ENCODE measurements at places on chromosomes 1 and 21.
A peak's percentile ranks its signal among the peaks of the same experiment; 100 is the strongest.

GRCh38 chr1:230282157-230282556, 144.0 kb downstream of the PGBD5 start:
- DNase-seq = peak; percentile 47
- no peaks in the 10 kb centered on the region for H3K27me3 ChIP-seq
- peaks cover 28% of the 10 kb centered on the region for H3K36me3 ChIP-seq
- H3K27ac ChIP-seq = no peak overlapping the region
- H3K4me3 ChIP-seq = no peak overlapping the region

DNA sequence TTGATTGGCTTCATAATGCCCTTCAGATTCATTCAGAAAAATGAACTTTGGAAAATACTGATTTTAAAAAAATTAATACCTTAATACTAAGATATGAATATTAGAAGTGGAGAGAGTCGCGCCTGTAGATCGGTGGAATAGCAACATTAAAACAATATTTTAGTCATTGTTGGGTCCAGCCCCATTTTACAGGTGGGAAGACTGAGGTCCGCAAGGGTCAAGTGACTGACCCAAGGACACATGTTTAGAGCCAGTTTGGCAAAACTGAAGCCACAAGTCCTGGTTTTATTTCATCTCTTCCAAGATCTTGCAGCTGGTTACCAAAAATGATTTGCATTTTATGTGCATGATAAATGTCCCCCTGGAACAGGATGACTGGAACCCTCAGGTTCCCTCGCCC, 113.6 kb upstream of the TMEM51 start:
- no peaks in the 10 kb centered on the region for H3K27me3 ChIP-seq
- no peak overlapping the region for H3K4me3 ChIP-seq
- no peak for DNase-seq
- H3K36me3 ChIP-seq = no peaks in the 10 kb centered on the region
- H3K27ac ChIP-seq = no peak overlapping the region

- DNase-seq = no peak
- no peaks in the 10 kb centered on the region for H3K4me1 ChIP-seq
- no peaks in the 10 kb centered on the region for H3K36me3 ChIP-seq
- H3K27ac ChIP-seq = no peak overlapping the region
- no peak overlapping the region for H3K4me3 ChIP-seq
- H3K27me3 ChIP-seq = no peaks in the 10 kb centered on the region
Measured at GRCh38 chr21:14613486-14614224, 67.5 kb upstream of the SAMSN1 start.

GRCh38 chr1:8284127-8284526, 33.8 kb upstream of the SLC45A1 start:
- H3K27me3 ChIP-seq = no peaks in the 10 kb centered on the region
- H3K4me1 ChIP-seq = no peaks in the 10 kb centered on the region
- no peak overlapping the region for H3K4me3 ChIP-seq
- no peaks in the 10 kb centered on the region for H3K36me3 ChIP-seq
- H3K27ac ChIP-seq = no peak overlapping the region

- no peaks in the 10 kb centered on the region for H3K27me3 ChIP-seq
- no peaks in the 10 kb centered on the region for H3K4me1 ChIP-seq
- no peak for DNase-seq
- H3K27ac ChIP-seq = no peak overlapping the region
- H3K4me3 ChIP-seq = no peak overlapping the region
Measured at GRCh38 chr1:207983044-207983635, 72.2 kb upstream of the CD34 start.

DNA sequence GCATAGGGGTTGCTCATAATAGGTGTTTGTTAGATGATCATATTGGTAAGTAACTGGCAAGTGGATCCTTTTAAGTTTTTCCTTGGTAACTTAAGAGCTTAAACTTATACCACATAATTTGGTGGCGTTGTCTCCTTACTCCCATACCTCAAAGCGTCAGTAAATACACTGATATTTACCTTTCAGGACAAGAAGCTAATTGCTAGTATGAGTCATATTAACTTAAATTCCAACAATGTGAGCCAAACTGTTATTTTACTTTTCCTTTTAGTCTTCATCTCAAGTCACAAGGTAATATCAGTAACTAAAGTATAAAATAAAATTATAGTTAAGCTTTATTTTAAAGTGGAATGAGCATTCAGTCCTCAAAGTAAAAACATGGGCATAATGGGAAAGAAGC, 9.0 kb upstream of the SH3GLB1 start:
- H3K27me3 ChIP-seq = no peaks in the 10 kb centered on the region
- no peaks in the 10 kb centered on the region for H3K4me1 ChIP-seq
- H3K4me3 ChIP-seq = no peak overlapping the region
- DNase-seq = no peak
- H3K27ac ChIP-seq = no peak overlapping the region
- H3K36me3 ChIP-seq = no peaks in the 10 kb centered on the region

DNA sequence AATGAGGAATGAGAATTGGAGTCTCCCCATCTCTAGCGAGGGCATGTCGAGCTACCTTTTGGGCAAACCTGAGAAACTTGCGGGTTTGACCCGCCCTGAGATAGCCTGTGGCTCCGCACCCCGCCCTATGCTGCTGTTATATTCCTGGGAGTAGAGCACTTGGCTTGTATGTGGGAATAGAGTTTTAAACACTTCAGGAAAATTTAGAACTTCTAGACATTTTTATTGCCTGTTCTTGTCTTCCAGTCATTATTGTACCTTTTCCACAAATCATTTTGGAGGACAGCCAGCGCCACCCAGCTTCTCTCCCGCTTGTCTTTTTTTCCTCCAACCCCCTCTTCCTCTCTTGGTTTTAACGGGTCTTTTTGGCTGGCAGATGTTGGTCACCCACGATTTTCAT, 738 bp downstream of the GNPAT start:
- no peaks in the 10 kb centered on the region for H3K27me3 ChIP-seq
- peak overlapping the region; percentile 85 for H3K4me3 ChIP-seq

GRCh38 chr1:18104546-18105100, 3.0 kb upstream of the IGSF21 start:
- H3K27me3 ChIP-seq = no peaks in the 10 kb centered on the region
- no peak overlapping the region for H3K27ac ChIP-seq
- DNase-seq = no peak

GRCh38 chr1:207868251-207868773, 42.6 kb downstream of the CD34 start:
- peak overlapping the region; percentile 86 for H3K4me3 ChIP-seq
- peaks cover 16% of the 10 kb centered on the region for H3K4me1 ChIP-seq
- DNase-seq = peak; percentile 76
- H3K27ac ChIP-seq = peak overlapping the region; percentile 88

DNA sequence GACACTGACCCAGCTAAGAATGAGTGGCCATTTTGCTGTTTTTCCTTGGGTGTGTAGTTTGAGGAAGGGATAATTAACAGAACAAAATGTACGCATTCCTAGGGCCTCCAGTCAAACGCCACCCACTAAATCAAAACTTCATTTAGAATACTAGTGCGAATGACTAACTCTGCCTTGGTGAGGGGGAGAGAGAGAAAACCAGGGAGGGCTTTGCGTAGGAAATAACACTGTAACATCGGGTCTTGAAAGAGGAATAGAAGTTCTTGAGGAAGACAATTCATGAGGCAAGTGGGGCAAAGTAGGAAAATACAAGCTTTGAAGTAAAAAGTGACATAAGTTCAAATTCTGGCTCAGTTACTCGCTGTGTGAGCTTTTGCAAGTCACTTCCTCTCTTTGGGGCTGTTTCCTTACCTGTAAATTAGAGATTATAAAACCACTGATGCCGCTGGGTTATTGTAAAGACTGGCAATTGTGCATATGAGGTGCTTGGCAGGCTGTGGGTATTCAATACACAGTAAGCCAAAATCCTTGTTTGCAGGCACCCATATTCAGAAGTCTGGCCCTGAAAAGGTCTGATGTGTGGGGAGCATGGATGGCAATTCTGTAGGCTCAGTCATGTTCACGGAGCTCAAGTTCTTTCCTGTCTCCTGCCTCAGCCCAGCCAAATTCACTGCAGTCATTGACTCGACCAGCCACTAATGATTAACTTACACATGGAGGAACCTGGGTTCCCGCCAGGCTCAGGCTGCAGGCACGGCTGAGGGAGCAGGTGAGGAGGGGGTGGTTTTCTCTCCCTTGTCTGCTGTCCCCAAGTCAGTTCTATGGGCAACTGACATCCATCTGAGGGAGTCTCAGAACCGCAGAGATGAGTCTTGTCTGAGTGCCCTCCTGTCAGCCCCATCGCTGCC, 140.3 kb upstream of the CSF3R start:
- H3K27me3 ChIP-seq = no peaks in the 10 kb centered on the region
- DNase-seq = no peak
- no peaks in the 10 kb centered on the region for H3K36me3 ChIP-seq
- no peaks in the 10 kb centered on the region for H3K4me1 ChIP-seq

- H3K36me3 ChIP-seq = no peaks in the 10 kb centered on the region
- DNase-seq = no peak
- no peaks in the 10 kb centered on the region for H3K4me1 ChIP-seq
- no peak overlapping the region for H3K4me3 ChIP-seq
- H3K27ac ChIP-seq = no peak overlapping the region
Measured at GRCh38 chr1:111818081-111818480, 62.4 kb downstream of the DDX20 start.

DNA sequence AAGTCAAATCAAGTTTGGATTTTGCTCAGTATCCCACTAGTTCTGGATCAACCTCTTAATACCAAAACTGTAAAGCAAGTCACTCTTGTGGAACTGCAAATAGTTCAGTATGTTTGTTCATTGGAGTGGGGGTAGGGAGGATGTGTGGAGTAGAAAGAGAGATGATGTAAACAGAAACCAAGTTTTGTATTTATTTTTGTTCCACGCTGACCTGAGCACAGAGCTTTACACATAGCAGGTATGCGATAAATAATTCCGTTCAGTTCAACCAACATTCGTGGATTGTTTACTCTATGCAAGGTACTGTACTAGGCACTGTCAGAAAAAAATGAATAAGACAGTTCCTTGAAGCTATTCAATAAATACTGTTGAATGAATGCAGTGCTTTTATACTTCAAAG, 4.5 kb upstream of the ZNF644 start:
- no peak overlapping the region for H3K27ac ChIP-seq
- peaks cover 2% of the 10 kb centered on the region for H3K4me1 ChIP-seq
- H3K4me3 ChIP-seq = no peak overlapping the region

- no peak overlapping the region for H3K4me3 ChIP-seq
- no peak overlapping the region for H3K27ac ChIP-seq
- H3K27me3 ChIP-seq = no peaks in the 10 kb centered on the region
- DNase-seq = no peak
Measured at GRCh38 chr21:25722631-25723030, 12.1 kb downstream of the ATP5PF start.

DNA sequence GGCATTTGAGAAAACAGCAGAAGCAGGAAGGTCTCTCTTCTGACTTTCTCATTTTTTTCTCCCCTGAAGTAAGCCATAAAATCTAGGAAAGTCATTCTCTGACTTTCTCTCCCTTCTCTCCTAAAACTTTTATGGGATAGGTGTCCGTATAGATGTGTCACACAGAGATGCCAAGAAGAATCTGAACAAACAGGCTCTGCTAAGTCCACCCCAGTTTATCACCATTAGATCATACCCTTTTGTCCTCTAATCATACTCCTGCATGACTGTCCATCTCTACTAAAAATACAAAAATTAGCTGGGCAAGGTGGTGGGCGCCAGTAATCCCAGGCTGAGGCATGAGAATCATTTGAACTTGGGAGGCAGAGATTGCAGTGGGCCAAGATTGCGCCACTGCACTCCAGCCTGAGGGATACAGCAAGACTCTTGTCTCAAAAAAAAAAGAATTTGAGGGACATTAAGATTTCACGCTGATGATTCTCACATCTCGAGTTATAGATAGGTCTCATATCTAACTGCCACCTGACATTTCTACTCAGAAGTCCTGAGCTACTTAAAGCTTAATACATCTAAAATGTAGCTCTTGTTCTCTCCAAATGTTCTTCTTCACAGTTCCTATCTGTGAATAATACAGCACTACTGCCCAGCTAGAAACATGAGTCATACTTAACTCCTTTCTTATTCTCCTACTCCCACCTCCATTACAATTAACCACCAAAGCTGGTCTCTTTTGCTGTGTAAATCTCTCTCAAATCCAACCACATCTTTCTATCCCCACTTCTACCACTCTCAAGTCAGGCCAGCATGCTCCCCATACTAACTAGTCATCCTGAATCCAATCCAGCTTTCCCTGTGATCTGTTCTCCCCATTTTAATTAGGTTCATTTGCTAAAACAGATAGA, 47.7 kb downstream of the ZNF644 start:
- no peak overlapping the region for H3K4me3 ChIP-seq
- H3K27ac ChIP-seq = no peak overlapping the region
- H3K4me1 ChIP-seq = no peaks in the 10 kb centered on the region

DNA sequence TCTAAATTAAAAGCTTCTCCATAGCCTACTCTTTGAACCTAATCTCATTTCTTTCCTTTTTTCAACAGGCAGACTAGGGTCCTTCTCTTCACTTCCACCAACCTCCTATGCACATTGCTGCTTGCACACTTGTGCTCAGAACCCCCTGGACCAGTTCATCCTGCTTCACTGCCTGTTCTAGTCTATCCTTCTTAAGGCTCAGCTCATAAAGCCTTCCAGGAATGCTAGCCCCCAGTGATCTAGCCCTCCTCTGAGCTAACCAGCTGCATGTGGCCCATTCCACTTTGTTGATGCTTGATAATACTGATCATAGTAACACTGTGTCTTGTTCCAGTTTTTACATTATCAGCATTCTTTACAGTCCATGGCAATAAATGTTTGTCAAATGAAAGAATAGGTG, 22.9 kb upstream of the PHGDH start:
- DNase-seq = no peak
- no peaks in the 10 kb centered on the region for H3K36me3 ChIP-seq
- H3K27me3 ChIP-seq = no peaks in the 10 kb centered on the region
- H3K27ac ChIP-seq = no peak overlapping the region
- H3K4me3 ChIP-seq = no peak overlapping the region

- no peak overlapping the region for H3K27ac ChIP-seq
- H3K4me3 ChIP-seq = no peak overlapping the region
- no peaks in the 10 kb centered on the region for H3K36me3 ChIP-seq
- DNase-seq = no peak
- H3K4me1 ChIP-seq = no peaks in the 10 kb centered on the region
Measured at GRCh38 chr1:203103216-203103615, 17.4 kb upstream of the MYOG start.

GRCh38 chr1:230735447-230735846, 11.7 kb upstream of the CAPN9 start:
- no peak overlapping the region for H3K4me3 ChIP-seq
- H3K27ac ChIP-seq = no peak overlapping the region
- no peaks in the 10 kb centered on the region for H3K36me3 ChIP-seq
- no peak for DNase-seq
- H3K27me3 ChIP-seq = no peaks in the 10 kb centered on the region
- H3K4me1 ChIP-seq = no peaks in the 10 kb centered on the region

Data from ascending aorta (tissue), 2 donors.